Hematopoietic multipotent progenitor cell treated with erythropoietin and hydrocortisone succinate and interleukin-3 and kit ligand, for 17 days (in vitro differentiated cells): ENCODE measurements at places on chromosomes 12 and 14.

DNA sequence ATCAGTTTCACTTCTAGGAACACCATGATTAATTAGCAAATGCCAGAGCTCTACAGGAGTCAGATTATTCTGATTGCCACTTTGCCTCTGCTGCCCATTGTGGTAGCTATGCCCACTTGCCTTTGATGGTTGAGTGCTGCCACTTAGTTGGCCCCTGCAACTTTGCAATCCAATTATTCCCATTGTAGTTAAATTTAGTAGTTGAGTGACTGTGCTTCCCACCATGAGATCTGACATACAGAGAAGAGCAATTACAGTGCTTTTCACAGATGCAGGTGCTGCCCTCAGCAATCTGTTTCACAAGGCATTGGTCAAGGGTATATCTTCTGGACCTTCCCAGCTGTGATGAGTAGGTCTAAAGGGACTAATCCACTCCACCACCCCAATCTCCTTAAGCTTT is 468.4 kb upstream of the RGS6 start:
- no peak for DNase-seq

DNA sequence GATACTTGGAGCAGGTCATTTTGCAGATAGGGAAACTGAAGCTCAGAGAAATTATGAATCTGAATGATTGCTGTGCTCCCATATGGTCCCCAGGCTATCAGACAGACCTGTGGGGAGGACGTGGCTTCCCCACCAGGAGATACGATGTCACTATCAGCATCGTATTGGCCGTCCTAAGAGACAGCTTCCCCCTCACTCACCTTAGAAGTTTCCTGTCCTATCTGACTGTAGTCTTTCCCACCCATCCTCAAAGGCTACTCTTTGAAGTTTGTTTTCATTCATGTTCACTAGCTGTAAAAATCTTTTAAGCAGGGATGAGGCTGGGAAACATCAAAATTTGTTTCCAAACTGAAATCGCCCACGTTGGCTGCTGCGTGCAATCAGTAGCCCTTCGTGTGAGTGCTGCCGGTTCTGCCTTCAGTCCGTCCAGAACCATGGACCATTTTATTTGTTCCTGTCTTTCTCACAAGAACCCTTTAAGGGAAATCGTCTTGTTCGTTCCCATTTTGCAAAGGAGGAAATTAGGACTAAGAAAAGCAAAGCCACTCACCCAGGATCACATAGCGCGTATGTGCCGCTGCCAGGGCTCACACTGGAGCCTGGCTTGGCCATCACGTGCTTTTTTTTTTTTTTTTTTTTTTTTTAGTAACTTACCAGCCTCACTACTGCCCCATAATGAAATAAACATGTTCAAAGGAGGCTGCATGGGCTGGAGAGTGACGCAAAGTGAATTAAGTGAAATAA is 1.0 kb upstream of the KDM2B start:
- DNase-seq: peak; percentile 38

GRCh38 chr14:89767131-89767530 is 187.4 kb downstream of the EFCAB11 start:
- no peak for DNase-seq

GRCh38 chr12:6507102-6507998 is 13.4 kb downstream of the NCAPD2 start:
- no peak for DNase-seq

DNA sequence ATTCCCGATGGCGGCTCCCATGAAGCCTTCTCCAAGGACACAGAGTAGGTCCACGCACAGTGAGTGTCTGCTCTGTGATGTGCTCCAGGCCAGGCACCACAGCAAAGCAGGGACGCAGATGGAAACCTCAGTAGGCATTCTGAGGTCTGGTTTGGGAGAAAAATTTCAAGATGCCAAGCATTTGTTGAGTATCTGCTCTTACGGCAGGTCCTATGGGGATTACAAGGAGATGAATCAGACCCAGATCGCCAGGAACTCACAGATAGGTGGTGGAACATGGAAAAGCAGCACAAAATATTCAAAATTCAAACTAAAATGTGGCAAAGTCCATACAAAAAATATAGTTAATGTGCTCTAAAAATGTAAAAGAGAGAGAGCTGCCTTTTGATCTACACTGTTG is 684.9 kb upstream of the TMEM132C start:
- no peak for DNase-seq

DNA sequence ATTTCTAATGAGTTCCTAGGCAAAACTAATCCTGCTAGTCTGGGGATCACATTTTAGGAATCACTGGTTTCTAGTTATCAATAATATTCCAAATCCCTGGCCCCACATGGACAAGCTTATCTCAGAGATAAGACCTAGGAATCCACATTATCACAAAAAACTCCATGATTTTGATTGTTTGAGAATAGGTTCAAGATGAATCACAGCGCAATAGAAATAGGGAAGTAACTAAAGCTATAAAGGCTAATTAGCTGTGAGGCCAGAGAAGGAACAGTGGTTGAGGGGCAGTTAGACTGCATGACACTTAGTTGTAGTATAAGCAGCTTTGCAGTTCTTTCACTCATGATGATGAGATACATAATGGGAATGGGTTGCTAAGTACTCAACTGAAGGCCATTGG is 13.1 kb upstream of the ATP5F1B start:
- DNase-seq: no peak

GRCh38 chr12:93782853-93783252 is 105.7 kb downstream of the CRADD start:
- DNase-seq: no peak

DNA sequence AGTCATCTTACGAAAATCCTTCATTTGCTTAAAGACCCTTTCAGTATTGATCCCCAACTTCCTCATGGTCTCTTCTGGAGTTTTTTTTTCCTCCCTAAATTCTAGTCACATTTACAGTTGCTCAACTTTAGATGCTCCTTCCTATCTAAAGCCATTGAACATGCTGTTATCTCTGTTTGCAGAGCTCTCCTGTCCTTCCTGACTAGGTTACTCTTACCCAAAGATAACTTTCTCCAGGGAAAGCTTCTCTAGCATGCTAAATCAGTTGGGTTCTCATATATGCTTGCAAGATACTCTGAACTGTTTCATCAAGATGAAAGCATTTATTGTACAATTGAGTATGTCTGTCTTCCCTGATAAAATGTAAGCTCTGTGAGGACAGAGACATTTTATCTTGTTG is 1.8 kb upstream of the RAB21 start:
- DNase-seq: peak; percentile 23

- DNase-seq: no peak
These were observed 150.3 kb downstream of the SMOC1 start for GRCh38 chr14:70029296-70030132.
